Activated CD8-positive, alpha-beta memory T cell treated with anti-CD3 and anti-CD28 coated beads for 1 hour (primary cell): ENCODE measurements at places on chromosomes 5 and 9.

DNA sequence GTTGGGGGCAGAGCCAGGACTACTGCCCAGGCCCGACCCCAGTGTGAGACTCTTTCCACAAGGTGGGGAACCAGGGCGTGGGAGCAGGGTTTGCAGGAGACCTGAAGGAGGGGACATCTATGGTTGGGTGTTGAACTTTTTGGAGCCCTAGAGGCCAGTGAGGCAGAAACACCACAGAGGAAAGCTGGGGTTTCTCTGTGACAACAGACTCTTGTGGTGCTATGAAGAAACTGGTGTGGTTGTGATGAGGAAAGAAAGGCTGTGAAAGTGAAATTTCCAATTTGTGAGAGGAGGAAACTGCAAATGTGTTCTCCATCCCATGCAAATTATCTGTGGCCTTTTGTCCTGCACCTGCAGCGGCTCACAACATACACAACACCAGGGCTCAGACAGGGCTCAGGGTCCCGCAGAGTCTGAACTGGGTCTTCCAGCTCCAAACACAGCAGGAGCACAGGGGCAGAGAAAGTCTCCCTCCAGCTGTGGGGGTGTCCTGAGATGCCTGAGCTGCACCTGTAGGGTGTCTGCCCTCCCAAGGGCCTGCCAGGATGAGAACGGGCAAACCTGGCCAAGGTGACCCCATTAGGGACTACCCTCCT, 51.4 kb upstream of the GRHPR start:
- DNase-seq: no peak

GRCh38 chr5:113127021-113127420, 150.4 kb downstream of the DCP2 start:
- DNase-seq: no peak

- DNase-seq: no peak
These were observed 17.4 kb upstream of the ZFAND5 start for GRCh38 chr9:72382405-72382804.

DNA sequence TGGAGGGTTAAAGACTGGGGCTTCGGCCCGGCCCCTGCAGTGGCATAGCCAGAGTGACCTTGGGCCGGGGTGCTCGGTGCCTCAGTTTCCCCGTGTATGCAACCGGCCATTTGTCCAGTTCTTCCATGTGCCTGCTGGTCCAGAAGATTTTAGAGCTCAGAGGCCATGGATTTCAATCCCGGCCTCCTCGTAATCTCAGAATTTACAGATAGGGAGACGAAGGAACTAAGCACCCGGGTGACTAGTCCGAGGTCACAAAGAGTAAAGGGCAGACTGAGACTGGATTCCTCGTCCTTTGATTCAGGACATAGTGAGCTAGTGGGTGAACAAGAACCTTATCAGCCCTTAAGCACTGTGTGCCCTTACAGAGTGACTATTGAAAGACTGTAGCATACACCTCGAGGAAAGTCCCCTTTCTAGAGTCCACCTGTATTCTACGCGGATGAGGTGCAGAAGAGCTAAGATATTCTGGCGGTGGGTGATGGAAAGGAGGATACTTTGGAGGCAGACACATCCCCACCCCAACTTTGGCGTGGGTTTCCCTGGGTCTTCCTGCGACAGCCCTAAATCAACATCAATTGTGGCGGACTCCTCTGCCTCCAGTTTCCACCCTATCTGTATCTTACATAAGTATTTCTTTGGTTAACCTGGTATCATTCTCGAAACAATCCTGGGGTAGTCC, 597 bp downstream of the SLC31A1 start:
- DNase-seq: no peak

DNA sequence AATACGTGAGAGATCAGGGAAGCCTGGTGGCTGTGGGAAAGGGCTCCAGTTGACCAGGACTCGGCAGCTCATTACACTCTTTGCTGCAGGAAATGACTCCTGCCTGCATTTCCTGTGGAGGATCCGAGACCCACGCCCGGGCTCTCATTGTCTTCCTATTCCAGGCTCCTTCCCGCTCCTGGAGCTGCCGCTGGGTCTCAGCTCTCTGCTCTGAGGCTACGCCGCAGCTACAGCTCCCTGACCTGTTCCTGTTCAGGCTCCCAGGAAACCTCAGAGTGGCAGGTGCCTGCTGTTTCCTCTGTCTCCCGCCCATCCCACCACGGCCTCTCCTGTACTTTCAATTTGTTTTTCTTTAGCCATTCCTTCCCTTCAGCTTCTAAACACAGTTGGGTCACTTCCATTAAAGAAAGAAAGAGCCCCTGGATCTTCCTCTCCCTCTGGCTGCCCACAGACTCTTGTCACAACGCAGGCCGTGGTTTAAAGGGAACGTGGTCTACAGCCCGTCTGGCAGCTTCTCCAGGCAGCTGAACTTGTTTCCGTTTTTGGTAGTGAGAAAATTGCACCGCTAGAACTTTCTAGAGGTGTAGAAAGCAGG, 71.5 kb downstream of the IL6ST start:
- DNase-seq: no peak

GRCh38 chr5:109049565-109049964, 301.9 kb downstream of the FER start:
- DNase-seq: no peak

DNA sequence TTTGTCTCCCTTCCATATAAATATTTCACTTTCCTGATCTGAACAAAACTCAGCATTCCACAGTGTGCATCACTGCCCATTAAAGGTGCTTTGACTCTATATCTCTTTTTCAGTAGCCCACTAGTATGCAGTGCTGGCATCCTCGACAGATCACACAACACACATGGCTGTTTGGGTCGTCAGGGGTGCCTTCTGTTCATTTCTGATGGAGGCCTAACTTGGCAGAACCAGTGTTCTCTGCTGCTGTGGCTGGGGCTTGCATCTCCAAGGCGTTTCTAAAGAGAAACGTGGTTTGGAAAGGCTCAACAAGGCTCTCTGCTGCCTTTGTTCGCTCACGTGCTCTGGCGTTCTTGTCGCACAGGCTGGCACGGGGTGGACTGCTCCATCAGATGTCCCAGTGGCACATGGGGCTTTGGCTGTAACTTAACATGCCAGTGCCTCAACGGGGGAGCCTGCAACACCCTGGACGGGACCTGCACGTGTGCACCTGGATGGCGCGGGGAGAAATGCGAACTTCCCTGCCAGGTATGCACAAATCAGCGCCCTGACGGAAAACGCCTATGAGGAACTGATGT, 97.7 kb upstream of the PRRC1 start:
- DNase-seq: no peak

- no peak for DNase-seq
These were observed 176.9 kb downstream of the BNC2 start for GRCh38 chr9:16693616-16694015.

DNA sequence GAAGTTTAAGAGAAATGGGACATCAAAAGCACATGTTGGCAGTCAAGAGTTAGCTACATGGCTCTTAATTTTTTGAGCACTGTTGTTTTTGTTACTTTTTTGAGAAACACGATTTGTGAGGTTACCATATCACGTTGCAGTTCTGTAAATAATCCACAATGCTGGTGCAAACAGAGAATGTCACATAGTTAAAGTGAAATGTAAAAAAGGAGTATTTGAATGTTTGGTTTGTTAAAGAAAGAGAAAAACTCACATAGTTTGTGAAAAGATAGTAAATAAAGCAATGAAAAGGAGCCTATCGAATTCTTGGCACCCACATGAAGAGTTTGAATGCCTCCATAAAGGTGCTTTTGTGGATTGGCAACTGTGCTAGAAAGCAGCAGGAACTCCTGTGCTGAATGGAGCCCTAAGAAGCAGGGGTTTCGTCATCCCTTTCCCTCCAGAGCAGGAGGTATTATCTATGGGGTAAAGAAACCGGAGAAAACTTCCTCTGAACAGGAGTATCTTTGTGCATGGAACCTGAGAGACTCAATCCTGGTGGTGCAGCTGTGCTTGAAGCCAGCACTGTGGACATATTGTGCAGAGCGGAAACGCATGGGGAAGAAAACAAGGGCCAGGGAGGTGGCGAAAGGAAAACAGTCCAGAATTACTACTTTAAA, 148.5 kb upstream of the OTULINL start:
- DNase-seq: no peak

DNA sequence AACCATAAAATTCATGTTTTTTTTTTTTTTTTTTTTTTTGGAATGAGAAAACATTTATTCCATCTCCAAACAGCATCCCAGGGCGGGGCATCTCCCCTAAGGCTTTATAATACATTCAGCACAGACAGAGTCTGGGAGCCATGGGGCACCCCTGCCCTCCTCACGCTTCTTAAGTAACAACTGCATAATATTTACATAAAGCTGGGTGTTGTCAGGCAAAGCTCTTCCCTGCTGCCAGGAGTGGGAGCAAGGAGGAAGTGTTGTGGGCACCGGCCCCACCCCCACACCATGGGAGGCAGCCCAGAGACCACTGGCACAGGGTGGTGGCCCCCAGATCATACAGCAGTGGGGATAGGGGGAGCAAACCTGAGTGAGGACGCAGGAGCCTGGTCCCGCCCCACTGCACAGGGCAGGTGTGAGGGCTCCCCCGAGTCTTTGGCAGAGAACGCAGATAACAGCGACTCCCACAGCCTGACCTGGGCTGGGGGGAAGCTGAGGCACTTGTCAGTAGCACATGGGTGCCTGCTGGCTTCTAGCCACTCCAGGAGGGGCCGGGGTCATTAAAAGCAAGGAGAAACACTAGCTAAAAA, 86.1 kb upstream of the CEP78 start:
- DNase-seq: no peak

DNA sequence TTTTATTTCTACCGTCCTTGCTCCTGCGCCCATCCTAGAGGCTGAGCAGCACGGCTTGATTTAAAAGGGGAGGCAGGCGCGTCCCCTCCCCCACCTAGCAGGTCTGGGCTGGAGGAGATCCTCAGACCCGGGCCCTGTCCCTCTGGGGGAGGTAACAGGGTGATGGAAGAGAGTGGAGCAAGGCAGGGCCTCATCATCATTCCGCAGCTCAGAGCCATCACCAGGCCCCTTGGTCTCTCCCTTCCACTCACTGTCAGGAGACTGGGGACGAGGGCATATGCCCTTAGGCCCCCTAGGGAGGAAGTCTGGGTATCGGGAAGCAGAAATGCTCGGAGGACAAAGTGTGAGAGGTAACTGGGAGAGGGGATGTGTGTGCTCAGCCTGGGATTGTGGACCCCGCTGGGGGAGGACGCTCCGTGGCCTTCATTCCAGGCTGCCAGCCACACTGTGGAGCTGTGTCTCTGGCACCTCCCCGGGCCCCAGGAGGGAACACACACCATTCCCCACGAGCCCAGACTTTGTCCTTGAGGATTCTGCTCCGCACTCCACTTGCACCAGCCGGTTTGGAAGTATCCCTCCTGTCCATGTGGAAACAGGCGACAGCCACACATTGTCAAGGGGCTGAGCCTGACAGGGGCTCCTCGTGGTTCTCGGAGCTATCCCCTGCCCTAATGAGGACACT, 761 bp downstream of the REEP2 start:
- DNase-seq: no peak

DNA sequence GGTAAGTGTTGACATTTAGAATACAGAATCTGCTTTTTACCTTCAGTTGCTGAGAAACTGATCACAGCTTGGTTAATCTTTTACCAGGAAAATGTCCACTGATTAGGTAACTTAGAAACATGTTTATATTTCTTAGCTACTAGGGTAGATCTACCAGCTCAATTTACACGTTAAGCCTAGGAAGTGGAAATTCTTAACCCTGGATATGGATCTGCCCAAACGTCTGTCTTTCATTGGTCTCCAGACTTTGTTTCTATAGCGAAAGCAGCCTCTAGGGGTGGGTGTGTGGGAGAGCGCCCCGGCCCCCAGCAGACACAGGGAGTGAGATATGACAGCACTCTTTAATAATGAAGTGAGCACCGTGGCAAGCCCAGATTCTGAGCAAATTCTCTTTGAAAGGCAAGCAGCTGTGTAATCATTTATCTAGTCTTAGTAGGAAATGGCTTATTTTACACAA, 141.6 kb upstream of the ZNF608 start:
- DNase-seq: no peak

- DNase-seq: no peak
These were observed 47.4 kb upstream of the SHC3 start for GRCh38 chr9:89225991-89226471.

GRCh38 chr5:145350513-145350912, 484.6 kb downstream of the PRELID2 start:
- no peak for DNase-seq

DNA sequence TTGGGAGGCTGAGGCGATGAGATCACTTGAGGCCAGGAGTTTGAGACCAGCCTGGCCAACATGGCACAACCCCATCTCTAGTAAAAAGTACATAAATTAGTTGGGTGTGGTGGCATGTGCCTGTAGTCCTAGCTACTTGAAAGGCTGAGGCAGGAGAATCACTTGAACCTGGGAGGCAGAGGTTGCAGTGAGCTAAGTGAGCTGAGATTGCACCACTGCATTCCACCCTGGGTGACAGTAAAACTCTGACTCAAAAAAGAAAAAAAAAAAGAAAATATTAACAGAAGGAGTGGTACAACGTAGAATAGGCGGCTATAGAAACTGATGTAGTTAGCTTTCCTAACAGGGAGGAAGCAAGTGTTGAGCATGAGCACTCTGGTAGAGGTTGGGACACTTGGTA, 59.9 kb downstream of the PBX3 start:
- DNase-seq: no peak

GRCh38 chr5:66987949-66988838, 208.4 kb downstream of the CD180 start:
- no peak for DNase-seq

DNA sequence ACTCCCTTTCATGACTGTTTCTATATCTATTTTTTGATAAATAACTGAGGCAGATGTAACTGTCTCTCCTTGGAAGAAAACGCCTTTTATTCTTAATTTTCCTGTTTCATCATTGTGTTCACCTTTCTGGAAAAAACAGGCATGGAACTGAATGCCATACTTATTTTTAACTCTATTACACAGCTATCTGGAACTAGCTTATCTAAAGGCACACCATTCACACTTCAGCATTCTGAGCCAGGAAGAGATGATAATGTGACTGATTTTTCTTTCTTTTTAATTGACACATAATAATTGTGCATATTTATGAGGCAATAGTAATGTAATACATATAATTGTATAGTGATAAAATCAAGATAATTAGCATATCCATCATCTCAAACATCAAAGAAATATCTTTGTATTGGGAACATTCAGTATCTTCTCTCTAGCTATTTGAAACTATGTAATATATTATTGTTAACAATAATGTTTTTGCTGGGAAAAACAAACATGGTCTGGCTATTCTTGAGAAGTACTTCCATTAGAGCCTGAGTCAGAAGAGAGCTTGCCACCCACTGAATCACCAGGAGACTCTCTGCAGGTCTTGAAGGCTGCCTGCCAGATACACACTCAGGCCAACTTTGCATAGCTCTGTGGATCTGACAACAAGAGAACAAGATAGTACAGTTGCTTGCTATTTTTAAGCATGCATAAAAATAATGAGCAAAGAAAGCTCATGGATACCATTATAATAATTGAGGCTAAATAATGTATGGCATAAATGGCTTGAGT, 501.0 kb upstream of the EDIL3 start:
- DNase-seq: no peak
